Neural crest cell (in vitro differentiated cells): ENCODE measurements at places on chromosomes 4 and X. TPM values are rescaled to one million over a fixed set of nuclear protein-coding genes. Genes with fewer than 3 reads are reported as not detected.
A peak's percentile ranks its signal among the peaks of the same experiment; 100 is the strongest.

DNA sequence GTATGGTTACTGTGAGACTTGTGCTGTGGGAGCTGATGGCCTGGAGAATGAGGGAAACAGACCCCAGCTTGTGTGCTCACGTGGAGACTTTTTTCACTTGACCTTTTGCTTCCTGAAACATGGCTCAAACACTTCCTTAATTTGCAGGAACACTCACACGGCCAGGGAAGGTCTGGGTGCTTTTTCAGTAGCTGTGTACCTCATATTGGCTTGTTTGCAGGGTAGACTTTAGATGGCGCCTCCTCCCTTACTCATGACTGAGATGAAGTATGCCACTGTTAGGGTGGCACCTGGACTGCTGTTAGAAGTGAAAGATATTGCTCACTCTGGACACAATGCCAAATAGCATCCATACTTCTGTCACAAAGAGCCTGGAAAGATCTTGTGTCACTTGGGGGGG lies 75.7 kb upstream of the WDR1 start:
- no peak overlapping the region for H3K27ac ChIP-seq
- no peak for DNase-seq
- H3K36me3 ChIP-seq: no peaks in the 10 kb centered on the region
- H3K27me3 ChIP-seq: peaks cover 10% of the 10 kb centered on the region
- H3K4me1 ChIP-seq: no peaks in the 10 kb centered on the region

DNA sequence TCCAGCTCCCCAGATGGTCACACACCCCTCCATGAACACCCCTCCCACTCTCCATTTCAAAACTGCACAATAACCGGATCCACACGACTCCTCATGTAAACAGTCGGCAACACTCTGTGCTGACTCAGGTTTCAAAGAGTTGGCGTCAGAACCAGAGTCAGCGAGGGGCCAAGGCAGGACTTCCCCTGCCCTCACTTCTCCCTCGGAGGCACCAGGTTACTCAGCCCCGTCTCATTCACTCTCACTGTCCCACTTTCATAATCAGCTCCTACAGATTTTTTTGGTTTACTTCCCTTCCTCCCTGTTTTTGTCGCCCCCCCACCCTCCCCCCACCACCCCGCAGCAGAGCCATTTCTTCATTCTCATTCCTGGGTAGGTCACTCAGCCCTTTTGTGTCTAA lies 2.7 kb upstream of the TIMP1 start:
- DNase-seq: no peak
- H3K4me1 ChIP-seq: peaks cover 21% of the 10 kb centered on the region
- H3K36me3 ChIP-seq: peaks cover 7% of the 10 kb centered on the region
- no peak overlapping the region for H3K4me3 ChIP-seq
- peaks cover 2% of the 10 kb centered on the region for H3K27me3 ChIP-seq

DNA sequence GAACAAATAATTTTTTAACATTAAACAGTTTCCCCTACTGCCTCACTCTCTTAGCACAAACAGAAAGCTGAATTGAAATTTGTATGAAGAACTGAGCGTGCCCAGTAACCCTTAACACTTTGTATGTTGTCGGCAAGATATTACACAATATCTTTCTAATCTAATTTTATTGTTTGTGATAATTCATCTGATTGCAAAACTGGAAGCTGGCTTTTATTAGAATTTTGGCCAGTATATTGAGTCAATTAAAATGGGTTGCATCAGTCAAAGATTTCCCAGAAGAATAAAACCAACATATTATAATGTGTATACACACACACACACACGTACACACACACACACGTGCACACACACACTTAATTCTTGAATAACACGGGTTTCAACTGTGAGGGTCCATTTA lies 2332.1 kb downstream of the PCDH7 start:
- H3K27me3 ChIP-seq: no peaks in the 10 kb centered on the region
- no peak overlapping the region for H3K4me3 ChIP-seq
- DNase-seq: no peak
- H3K36me3 ChIP-seq: no peaks in the 10 kb centered on the region

DNA sequence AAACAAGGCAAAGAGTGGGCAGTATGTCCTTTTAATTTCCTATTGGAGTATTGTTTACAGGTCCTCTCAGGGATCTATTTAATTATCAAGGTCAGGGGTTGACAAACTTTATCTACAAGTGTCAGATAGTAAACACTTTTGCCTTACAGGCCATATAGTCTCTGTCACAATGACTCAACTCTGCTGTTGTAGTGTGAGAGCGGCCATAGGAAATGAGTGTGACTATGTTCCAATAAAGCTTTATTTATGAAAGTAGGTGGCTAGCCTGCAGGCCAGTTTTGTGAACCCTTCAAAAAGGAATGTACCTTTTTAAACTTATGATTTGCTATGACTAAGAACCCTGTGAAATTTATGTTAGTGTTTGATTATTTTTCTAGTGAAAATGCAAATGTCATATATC lies 156.1 kb downstream of the GPAT3 start:
- DNase-seq: no peak
- H3K4me1 ChIP-seq: no peaks in the 10 kb centered on the region
- no peak overlapping the region for H3K27ac ChIP-seq
- no peak overlapping the region for H3K4me3 ChIP-seq
- peaks cover under 1% of the 10 kb centered on the region for H3K27me3 ChIP-seq
- H3K36me3 ChIP-seq: no peaks in the 10 kb centered on the region

- peaks cover 17% of the 10 kb centered on the region for H3K4me1 ChIP-seq
- H3K4me3 ChIP-seq: no peak overlapping the region
- H3K27me3 ChIP-seq: no peaks in the 10 kb centered on the region
- peaks cover 25% of the 10 kb centered on the region for H3K36me3 ChIP-seq
Observed at GRCh38 chrX:13761606-13762414, 27.3 kb downstream of the OFD1 start.

DNA sequence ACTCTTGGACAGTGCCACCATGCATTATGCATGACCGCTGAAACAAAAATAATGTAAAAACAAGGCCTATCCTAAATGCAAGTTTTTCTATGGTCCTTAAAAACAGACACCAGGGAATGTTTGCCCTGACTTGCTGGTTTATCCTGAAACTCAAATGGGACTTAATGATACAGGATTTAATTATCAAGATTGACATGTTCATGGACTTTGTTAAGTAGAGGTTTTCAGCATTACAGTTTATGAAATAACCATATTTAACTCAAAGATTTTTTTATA lies 1.3 kb downstream of the NFKB1 start:
- H3K36me3 ChIP-seq: no peaks in the 10 kb centered on the region
- no peaks in the 10 kb centered on the region for H3K27me3 ChIP-seq
- peaks cover 35% of the 10 kb centered on the region for H3K4me1 ChIP-seq
- no peak for DNase-seq
- H3K4me3 ChIP-seq: peak overlapping the region; percentile 93

GRCh38 chrX:22538580-22538979 lies 265.9 kb downstream of the CBLL2 start:
- no peak for DNase-seq
- peaks cover 6% of the 10 kb centered on the region for H3K27me3 ChIP-seq
- H3K4me1 ChIP-seq: peaks cover 5% of the 10 kb centered on the region
- no peaks in the 10 kb centered on the region for H3K36me3 ChIP-seq
- H3K27ac ChIP-seq: no peak overlapping the region

GRCh38 chrX:42714981-42715700 lies 62.8 kb downstream of the PPP1R2C start:
- H3K27me3 ChIP-seq: no peaks in the 10 kb centered on the region
- H3K36me3 ChIP-seq: no peaks in the 10 kb centered on the region
- peaks cover 18% of the 10 kb centered on the region for H3K4me1 ChIP-seq

GRCh38 chr4:66034262-66034661 lies 364.0 kb upstream of the EPHA5 start:
- no peaks in the 10 kb centered on the region for H3K27me3 ChIP-seq
- H3K4me1 ChIP-seq: no peaks in the 10 kb centered on the region
- H3K36me3 ChIP-seq: peaks cover 5% of the 10 kb centered on the region

DNA sequence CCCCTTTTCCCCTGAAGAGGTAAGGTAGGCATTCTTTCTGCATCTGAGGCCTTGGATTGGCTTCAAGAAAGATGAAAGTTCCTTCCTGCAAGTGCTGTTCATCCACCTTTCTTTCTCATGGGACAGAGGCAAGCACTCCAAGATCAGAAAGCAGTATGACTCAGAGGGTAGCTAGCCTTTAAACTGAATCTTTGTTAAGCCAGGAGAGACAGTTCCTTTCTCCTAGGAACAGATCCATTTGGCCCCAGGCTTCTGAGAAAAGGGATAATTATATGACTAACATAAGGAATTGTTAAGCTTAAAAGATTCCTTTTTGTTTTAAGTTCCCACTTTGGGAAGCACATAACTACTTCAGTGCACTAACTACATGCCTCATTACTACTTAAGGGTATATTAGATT lies 192.0 kb downstream of the PPP3CA start:
- H3K4me3 ChIP-seq: no peak overlapping the region
- no peaks in the 10 kb centered on the region for H3K36me3 ChIP-seq
- H3K4me1 ChIP-seq: peaks cover 33% of the 10 kb centered on the region
- H3K27me3 ChIP-seq: no peaks in the 10 kb centered on the region
- DNase-seq: no peak

GRCh38 chr4:139015948-139016471 lies 429 bp downstream of the NOCT start:
- H3K4me1 ChIP-seq: peaks cover 53% of the 10 kb centered on the region
- H3K27ac ChIP-seq: peak overlapping the region; percentile 98
- peak overlapping the region; percentile 98 for H3K4me3 ChIP-seq
- H3K27me3 ChIP-seq: no peaks in the 10 kb centered on the region

Gene BEND4
- total RNA-seq: 0.40 and 1.0 TPM in 2 replicates

Gene RS1
- not detected in 2 replicates for total RNA-seq

Gene DCAF4L1
- total RNA-seq: 0.20 and 0.26 TPM in 2 replicates

Gene BEX1
- total RNA-seq: 60.0 TPM in 2 replicates

Gene HTT-AS
- total RNA-seq: not detected in 2 replicates

Gene CCDC120
- total RNA-seq: 13.8 and 14.7 TPM in 2 replicates

Gene ERCC6L
- 13.3 and 14.2 TPM in 2 replicates for total RNA-seq

Gene SMIM10L2A
- 3.5 and 3.8 TPM in 2 replicates for total RNA-seq
